Brain microvascular endothelial cell (primary cell): ENCODE measurements at places on chromosomes 12 and 14.
A peak's percentile ranks its signal among the peaks of the same experiment; 100 is the strongest.

GRCh38 chr12:7175493-7175892 lies 14.0 kb upstream of the PEX5 start:
- no peak for DNase-seq

DNA sequence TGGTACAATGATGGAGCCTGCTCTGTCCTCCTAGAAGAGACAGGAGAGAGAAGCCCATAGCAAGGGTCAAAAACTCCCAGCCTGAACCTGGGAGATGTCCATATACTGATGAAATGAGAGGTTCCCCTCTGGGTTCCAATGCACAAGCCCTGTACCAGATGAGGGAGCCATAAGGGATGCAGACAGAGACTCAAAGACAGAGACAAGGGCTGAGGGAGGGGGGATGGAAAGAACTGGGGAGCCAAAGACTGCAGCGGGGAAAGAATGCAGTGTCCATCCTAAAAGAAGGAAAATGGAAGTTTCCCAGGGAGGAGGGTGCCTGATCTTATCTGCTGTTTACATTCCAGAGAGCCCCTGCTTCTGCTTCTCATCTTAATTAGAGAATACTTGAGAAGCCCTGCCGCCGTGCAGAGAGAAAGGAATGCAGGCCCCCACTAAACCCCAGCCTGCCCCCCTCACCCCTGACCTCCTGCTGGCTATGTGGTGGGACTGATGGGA lies 27.7 kb downstream of the KRT18 start:
- peak; percentile 13 for DNase-seq

GRCh38 chr14:65453807-65454480 lies 41.4 kb downstream of the FUT8 start:
- no peak for DNase-seq

DNA sequence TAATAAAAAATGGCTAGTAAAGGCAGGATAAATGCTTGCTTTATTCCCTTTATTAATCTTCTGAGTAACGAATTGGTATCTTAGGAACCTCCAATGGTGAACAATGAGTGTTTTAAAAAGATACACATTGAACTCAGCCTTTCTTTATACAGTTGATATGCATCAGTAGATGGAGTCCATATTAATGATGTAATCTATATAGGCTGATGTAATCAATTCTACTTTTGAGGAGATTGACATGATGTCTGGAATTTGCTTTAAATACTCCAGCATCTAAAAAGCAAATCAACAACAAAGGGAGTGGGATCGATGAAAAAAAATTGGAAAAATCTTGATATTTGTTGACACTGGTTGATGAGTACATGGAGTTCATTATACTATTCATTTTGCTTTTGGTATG lies 106.2 kb downstream of the ANO4 start:
- no peak for DNase-seq

GRCh38 chr12:8108808-8109398 lies 14.5 kb upstream of the CLEC4A start:
- DNase-seq = peak; percentile 76

- no peak for DNase-seq
These were observed 464.5 kb upstream of the PRICKLE1 start for GRCh38 chr12:43054085-43054484.

DNA sequence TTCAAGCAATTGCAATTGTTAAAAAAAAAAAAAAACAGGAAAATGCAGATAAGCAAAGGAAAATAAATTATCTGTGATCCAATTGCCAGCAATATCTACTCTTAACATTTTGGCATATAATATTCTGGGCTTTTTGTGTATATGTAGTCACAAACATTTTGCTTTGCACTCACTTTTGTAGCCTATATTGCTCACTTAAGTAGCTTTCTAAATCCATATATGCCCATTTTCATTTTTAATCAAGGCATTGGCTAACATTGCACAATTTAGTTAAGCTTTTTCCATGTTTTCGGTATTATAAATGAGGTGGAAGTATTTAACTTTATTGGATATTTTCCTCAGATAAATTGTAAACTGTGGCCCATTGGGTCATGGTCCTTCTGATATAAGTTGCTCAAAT lies 466.3 kb upstream of the ATP2B1 start:
- DNase-seq = no peak

- DNase-seq = no peak
These were observed 165.2 kb downstream of the VRK1 start for GRCh38 chr14:96962337-96962736.

DNA sequence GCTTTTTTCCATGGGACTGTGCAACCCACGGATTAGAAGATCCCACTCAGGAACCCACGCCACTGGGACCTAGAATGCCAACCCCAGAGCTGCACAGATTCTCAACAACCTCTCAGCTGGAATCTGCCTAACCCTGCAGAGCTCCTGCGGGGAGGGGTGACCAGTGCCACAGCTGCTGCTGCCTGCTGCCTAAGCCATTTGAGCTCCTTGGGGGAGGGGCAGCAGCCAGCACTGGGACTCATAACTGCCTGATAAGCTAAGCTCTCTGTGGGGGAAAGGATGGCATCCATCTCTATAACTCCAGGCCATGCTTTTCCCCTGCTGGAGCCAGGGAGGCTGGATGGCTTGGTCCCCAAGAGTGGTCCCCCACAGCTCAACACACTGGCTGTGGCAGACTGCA lies 182.8 kb downstream of the SLC5A8 start:
- no peak for DNase-seq

GRCh38 chr12:14948672-14949071 lies 10.3 kb upstream of the ERP27 start:
- DNase-seq = peak; percentile 84

- DNase-seq = peak; percentile 44
These were observed 92.5 kb downstream of the GPHN start for GRCh38 chr14:66600416-66600815.

DNA sequence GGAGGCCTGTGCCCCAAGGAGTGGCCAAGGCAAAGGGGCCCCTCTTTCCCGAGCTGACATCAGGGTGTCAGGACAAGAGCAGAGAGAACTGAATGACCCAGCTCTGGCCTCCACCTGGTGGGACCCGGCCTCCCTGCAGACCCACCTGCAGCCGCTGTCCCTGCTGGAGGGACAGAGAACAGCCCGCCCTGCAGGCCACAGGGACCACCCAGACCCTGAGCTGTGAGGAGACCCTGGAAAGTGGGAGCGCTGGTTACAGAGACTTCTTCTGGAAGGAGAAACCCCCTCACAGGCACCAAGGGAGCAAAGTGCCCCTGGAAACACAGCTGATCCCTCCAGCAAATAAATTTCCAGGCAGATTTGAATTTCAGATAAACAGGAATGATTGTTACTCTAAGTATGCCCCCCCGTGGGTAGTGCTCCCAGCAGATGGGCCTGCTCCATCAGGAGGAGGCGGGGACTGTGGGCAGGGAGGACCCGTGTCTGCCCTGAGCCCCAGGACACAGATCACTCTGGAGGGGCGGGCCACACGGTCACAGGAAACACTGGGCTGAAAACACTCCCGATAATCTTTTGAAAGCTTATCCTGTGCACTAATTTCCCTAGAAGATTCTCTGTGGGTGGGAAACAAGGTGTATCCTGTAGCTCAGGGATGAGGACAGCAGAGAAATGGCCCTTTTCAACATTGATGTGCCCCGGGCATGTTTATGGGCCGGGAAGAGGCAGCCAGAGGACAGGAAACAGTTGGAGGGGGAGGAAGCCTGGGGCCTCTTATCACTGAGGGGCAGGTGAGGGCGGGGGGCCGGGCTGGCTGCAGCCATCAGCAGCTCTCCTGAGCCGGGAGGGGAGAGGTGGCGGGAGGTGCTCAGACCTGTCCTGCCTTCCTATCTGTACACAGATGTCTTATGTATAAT lies 276.0 kb downstream of the ADGRD1 start:
- no peak for DNase-seq

DNA sequence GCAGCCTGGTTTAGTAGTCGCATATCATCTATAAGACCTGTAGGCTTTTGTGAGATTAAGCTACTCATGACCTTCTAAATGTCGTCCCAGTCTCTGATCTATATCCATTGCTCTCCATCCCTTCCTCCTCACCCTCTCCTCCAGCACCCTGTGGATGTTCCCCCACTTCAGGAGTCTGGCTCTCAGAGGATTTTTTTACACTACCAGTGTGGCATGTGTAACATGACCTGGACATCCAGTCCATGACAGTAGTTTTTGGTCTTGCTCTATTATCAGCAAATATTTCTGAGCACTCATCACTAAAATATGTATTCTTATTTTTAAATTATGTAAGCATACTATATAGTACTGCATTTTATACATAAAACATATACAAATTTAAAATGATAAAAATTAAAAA lies 142.1 kb downstream of the DYRK2 start:
- DNase-seq = no peak

DNA sequence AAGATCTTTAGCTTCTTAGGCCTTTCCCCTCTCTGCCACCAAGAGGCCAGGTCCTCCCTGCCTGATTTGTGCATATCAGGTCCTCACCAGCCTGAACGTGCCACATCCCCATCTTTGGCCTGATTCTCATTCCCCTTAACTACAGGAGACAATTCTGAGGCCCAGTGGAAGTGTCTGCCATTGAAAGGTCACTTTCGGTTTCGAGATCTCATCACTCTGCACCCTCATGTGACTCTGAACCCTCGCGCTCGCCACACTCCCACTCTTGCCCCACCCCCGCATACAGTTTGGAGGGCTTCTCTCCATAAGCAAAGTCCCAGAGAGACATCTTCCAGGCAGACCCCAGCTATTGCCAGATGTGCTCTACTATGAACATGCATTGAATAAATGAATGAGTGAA lies 189.0 kb downstream of the NTF3 start:
- DNase-seq = no peak

GRCh38 chr14:26395726-26396125 lies 202.1 kb downstream of the NOVA1 start:
- DNase-seq = no peak

- no peak for DNase-seq
These were observed 26.7 kb downstream of the DNM1L start for GRCh38 chr12:32705783-32706182.

DNA sequence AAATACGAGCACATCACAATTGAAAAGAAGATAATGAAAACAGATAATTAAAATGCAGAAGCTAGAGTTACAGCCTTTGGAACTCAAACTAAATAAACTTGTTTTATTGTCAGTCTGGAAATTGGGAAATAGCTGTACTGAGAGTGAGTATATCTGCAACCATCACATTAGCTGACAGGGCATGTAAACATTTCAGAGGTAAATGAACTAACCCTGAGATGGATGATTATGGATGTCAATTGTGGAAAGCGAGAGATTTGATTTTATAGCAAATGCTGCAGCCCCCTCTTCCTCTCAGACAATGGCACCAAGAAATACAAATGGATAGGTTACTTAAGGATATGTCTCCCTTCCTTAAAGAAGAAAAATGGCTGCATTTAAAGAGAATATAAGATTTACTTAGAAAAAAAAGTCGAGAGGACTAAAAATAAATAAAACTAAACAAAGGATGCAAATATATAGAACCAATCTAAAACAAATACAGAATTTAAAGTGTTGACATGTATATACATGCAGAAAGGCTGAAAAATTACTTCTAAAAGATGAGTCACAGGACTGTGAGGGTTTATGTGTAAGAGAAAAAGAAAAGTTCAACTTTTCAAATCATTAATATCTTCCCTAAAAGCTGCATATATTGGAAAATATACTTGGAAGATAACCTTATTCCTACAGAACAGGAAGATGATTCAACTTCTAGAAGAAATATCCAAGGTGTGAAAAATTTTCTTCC lies 120.3 kb upstream of the FLRT2 start:
- no peak for DNase-seq

GRCh38 chr12:99131751-99132199 lies 486.7 kb downstream of the APAF1 start:
- peak; percentile 83 for DNase-seq

DNA sequence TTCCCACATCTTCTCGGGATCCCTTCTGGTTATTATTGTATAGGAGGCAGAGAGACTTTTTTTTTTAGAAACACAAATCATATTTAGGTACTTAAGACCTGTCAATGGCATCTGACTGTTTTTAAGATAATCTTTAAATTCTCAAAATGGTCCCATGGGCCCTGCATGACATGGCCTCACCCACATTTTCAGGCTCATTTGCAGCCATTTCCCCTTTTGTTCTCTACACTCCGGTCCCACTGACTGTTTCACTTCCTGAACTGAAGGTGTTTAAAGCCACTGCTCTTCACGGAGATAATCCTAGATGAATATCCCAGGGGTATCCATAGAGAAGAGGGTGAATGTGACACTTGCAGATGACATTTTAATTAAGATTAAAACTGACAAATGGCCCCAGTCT lies 12.3 kb upstream of the C12orf71 start:
- no peak for DNase-seq

DNA sequence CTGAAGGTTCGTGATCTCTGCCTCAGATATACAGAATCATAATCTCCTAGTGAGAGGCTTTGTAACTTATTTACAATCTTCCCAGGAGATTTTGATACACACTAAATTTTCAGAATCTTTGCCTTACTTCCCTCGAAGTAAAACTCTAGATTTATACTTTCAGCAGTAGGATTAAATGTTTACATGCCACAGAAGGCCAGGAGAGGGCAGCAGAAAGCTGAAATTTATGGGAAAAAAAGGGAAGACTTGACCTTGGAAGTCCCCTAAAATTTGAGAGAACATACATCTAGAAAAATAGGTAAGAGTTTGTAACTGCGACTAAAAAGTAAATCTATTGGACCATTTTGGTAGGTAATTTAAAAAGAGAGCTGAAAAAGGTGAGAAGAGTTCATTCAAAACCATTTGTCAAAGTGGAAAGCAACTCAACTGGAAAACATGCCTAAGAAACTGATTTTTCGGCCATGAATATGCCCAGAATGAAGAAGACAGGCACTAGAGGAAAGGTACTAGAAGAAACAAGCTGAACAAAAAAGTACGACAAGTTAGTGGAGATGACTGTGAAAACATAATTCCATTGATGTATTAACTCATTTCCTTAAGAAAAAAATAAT lies 242.0 kb upstream of the MDGA2 start:
- DNase-seq = peak; percentile 20

DNA sequence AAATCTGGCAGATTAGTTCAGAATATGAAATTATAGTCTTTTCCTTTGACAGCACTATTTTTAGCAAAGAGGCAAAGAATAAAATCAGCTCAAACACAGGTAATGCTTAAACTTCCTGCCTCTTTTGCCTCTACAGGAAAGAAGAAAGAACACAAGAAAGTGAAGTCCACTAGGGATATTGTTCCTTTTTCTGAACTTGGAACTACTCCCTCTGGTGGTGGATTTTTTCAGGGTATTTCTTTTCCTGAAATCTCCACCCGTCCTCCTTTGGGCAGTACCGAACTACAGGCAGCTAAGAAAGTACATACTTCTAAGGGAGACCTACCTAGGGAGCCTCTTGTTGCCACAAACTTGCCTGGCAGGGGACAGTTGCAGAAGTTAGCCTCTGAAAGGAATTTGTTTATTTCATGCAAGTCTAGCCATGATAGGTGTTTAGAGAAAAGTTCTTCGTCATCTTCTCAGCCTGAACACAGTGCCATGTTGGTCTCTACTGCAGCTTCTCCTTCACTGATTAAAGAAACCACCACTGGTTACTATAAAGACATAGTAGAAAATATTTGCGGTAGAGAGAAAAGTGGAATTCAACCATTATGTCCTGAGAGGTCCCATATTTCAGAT lies 17.4 kb downstream of the TMPO start:
- peak; percentile 65 for DNase-seq

GRCh38 chr12:113732916-113733315 lies 233.2 kb downstream of the RBM19 start:
- no peak for DNase-seq
